ENCODE measurements at places on chromosomes 2 and 18.

DNA sequence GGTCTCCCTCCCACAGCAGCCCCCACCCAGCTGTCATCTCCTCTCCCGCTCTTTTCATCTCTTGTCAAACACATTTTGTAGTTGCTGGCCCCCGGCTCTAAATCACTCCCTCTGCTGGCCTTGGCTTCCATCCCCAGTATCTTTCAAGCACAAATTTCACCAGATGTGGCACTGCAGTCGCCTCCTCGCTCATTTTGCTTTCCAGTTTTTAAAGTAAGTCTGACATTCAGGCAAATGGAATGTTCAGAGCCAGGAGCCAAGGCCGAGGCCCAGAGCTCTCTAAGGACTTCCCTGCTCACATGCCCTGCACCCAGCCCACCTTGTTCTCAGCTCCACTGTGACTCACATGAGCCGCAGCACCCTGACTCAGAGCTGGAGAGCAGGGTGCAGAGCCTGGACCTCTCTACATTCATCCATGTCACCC is 158.4 kb downstream of the GALNT14 start:
- DNase-seq = peak; percentile 78

GRCh38 chr2:16059393-16060016 is 119.2 kb downstream of the MYCN start:
- no peak for DNase-seq

DNA sequence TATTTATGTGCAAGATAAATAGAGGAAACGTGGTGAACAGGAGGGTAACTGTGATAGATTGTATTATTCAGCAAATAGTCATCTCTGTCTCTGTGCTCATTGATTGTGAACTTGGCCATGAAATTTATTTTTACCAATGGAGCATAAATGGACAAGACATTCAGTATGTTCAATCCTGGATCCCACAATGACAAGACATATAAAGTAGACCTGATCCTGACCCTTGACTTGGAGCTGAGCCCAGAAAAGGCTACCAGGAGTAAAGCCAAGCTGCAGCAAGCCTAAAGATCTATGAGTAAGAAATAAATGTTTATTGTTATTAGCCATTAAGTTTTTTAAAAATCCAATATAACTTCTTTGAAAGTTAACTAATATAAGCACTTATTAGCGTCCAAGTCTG is 531.2 kb downstream of the PIK3C3 start:
- DNase-seq = no peak

DNA sequence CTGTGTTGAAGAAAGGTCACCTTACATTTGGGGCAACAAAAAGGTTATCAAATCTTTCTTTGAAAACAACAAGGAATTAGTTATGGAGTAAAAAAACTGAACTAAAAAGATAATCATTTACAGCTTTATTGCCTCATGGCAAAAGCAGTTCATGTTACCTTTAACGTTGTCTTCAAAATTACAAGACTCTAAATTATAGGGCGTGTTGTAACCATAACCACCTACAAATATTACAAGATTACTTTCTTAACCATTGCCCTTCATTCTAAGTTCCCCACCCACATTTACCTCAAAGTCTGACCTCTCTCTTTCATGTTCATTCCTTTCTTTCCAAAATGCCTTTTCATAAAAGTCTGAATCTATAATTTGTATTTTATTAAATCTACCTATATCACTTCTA is 74.6 kb upstream of the LRATD1 start:
- DNase-seq = no peak

DNA sequence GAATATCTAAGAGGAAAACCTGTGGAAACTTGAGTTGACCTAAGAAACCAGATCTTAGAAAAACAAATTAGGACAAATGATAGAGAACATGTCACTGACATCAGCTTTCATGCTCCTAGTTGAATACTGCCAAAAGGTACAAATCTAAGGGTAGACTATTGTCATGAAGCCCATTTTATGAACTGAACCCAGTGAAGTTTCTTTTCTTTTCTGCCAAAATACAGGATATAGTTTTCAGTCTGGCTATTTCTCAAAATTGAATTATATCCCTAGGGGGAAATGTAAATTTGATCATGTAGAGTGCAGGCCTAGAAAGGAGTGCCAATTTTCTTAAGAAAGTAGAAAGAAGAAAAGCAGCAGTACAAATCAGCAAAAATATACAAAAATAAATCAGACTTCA is 46.6 kb downstream of the FSIP2 start:
- no peak for DNase-seq

- DNase-seq = no peak
Measured at GRCh38 chr2:11132036-11132671, 23.1 kb upstream of the SLC66A3 start.

DNA sequence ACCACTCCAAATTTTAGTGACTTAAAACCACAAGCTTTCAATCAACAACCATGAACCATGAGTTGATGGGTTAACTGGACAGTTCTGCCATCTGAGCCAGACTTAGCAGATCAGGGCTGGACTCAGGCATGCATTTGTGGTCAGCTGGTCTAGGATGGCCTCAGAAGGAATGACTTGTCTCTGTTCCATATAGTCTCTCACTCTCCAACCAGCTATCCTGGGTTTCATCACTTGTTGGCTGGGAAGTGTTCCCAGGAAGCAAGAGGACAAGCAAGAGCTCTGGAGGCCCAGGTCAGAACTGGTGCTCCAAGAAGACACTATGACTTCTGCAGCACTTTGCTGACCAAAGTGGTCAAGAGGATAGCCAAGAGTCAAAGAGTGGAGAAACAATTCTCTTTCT is 17.5 kb upstream of the MAP3K20 start:
- no peak for DNase-seq

- no peak for DNase-seq
Measured at GRCh38 chr2:137888845-137889244, 75.4 kb upstream of the HNMT start.

DNA sequence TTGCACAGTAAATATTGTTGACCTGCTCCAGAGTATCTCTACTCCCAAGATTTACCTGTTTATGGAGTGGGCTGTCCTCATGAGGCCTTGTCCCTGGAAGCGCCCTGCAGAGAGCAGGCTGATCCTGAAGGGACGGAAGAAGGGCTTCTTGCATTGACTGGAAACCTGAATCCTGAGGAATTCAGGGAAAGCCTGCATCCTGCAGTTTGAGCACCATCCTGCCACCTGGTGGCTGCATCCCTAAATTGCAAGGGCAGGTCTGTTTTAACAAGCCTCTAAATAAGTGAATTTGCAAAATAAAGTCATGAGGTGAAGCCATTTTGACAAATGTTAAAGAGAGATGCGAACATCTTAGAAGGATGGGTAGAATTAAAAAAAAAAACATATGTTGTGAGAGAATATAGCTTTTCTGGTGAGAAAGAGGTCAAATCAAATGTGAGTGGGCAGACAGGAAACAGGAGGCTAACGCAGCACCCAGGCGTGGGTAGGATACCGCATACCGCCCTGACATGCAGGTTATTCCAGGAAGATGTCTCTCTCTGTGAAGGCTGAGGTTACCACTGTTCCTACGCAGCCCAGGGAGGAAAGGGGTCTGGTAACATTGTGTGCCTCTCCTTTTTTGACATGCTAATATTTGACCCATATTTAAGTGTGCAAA is 754.9 kb downstream of the RNF144A start:
- no peak for DNase-seq

DNA sequence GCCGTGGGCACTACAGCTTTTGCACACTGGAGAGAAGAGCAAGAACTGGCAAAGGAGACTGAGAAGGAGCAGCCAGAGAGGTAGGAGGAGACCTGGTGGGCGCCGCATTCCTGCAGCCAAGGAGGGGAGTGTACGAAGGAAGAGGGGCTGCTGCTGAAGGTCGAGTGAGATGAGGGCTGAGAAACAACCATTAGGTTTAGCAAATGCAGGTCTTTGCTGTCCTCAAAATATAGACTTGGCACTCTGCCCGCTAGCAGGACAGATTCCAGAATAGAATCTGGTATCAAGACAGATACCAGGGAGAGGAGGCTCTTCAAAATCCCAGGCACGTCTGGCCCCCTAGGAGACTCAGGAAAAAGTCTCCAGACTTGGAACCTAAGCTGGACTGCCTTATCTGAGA is 83.0 kb downstream of the TGOLN2 start:
- DNase-seq = no peak

DNA sequence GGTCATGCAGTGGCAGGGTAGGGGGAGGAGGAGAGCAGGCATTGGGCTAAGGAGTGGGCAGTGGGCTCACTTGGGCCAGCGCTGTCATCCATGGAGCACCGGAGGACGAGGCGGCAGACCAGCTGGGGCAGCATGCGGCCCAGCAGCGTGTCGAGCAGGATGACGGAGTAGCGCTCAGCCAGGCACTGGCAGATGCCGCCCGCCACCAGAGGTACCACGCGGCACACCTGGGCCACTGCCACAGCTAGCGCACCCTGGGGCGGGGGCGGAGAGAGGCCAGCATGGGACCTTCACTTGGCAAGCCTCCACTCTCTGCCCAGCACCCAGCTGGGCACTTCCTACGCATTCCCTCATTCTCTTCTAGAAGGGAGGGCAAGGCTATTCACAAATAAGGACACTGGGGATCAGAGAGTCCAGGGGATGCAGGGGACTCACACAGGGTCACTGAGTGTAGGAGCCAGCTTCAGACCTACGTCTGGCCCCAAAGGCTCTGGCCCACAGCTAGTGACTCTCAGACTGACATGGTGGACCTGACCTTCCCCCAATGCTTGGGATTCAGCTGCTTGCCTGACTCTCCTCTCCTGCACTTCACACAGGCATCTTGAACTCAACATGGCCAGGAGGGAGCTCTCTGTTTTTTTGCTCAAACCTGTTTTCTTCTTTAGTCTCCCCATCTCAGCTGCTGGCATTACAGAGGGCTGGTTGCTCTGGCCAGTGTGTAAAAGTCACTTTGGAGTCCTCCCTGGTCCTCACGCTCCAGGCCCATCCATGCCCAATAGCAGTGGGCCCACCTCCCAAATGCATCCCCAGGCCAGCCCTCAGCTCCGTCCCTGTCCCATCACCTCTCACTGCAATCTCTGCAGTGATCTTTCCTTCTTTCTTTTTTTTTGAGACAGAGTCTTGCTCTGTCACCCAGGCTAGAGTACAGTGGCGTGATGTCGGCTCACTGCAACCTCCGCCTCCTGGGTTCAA is 4.1 kb downstream of the SFTPB start:
- no peak for DNase-seq

GRCh38 chr2:41853427-41854191 is 194.2 kb upstream of the PKDCC start:
- no peak for DNase-seq

DNA sequence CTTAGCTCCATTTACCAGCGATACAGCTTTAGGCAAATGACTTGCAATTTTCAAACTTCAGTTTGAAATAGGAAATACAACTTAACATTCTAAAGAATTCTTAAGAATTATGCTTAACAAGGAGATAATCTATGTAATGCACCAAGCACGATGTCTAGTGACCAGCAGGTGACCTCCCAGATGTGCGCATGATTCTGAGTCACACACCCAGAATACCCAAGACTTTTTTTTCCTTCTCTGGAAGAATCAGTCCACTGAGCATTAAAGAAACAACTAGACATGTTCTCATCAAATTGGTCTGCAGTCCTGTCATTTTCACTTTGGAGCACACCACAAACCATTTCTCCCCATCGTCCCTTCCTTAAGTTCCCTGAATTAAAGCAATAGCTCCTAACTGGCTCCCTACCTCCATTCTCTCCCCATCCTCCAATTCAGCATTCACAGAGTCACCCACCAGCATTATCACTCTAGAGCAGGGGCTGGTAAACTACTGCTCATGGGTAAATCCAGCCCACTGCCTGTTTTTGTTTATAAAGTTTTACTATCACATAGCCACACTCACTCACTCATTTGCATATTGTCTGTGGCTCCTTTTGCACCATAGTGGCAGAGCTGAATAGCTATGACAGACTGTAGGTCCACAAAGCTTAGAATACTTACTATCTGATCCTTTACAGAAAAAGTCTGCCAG is 13.2 kb downstream of the EVA1A start:
- peak; percentile 87 for DNase-seq

GRCh38 chr2:66815886-66816285 is 381.0 kb downstream of the MEIS1 start:
- no peak for DNase-seq

DNA sequence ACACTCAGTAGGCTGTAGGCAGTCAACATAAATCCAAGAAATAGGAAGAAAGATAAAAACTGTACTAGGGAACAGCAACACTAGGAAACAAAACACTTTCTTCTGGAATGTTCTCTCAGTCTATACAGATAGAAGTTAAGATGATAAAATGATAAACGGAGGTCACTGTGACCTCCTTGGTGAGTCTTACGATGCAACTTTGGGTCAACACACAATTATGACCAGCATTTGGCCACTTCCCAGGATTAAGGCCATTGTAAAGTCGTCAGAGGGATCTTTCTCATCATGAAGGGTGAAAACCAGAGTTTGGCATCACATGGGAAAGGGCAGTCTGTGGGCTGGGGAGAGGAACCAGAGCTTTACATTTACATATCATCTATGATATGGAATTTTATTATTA is 33.4 kb downstream of the LAMA3 start:
- DNase-seq = no peak

GRCh38 chr2:241102239-241102803 is at the start of gene MTERF4:
TSS of gene MTERF4 (minus strand) at chr2:241102287. CDS start at chr2:241102273, 14 bp downstream.
- DNase-seq = peak; percentile 15

DNA sequence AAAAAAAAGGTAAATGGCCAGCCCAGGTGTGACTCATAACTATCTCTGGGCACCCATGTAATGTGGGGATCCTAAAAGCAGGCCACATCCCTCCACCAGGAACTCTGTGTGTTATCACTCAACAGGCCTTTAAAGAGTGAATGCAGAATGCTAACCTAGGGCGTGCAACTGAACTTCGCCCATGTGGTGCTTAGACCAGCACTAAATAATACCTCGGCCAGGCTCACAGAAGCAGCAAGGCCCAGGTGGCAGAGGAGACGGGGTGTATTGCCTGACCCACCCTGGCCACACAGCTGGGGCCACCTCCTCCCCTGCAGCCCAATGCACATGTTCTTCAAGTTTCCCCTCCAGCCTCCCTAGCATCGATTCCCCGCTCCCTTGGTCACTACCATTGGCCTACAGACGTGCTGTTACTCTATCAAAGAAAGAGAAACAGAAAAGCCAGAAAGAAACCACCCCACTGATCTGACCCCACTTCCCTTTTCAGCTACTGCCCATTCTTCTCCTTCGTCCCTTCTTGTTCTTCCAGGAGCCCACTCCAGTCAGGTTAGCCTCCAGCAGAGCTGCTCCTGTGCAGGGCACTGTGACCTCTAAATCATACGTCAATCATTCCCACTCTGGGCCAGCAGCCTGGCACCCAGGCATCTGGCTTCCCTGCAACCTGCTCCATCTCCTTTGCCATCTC is 22.0 kb downstream of the FAM178B start:
- no peak for DNase-seq

GRCh38 chr2:167686691-167687090 is 560.7 kb downstream of the STK39 start:
- no peak for DNase-seq

DNA sequence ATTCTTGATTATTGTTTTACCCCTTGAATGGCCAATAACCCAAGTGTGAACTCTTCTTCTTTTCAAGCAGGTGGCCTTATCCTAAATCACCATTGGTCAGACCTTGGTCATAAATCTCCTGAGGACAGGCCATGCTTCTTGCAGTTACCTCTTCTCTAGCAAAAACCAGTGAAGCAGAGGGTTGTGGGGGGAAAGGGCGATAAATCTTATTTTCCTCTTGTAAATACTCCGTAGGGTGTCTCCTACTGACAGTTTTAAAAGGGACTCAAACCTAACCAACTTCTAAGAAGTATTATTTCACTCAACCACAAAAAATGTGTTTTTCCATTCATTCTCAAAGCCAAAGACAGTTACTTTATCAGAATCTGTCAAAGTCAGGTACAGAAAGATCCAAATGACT is 168.1 kb upstream of the RMP24 start:
- no peak for DNase-seq

GRCh38 chr2:86411396-86411795 is 29.8 kb upstream of the KDM3A start:
- DNase-seq = no peak

- no peak for DNase-seq
Measured at GRCh38 chr2:1226766-1227165, 186.5 kb upstream of the TPO start.
